ENCODE measurements at places on chromosomes 12 and 14.

GRCh38 chr12:15546102-15546701, 223.9 kb downstream of the PTPRO start:
- DNase-seq: no peak

DNA sequence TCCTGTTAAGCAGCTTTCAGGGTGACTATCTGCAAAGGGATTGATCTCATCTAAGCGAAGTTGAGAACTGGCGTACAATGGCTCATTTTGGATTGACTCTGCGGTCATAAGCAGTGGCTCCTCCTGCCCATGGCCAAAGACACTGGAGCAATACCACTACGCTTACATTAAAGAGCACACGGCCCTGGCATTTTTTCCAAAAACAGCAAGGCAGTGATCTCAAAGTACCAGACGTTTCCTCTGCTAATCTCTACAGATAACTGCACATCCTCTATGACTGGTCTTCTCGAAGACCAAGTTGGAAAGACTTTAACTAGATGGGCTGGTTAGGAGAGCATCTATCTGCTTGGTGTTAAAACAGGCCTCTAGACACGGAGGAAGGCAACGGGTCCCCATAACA, 2.7 kb downstream of the PITPNM2 start:
- no peak for DNase-seq

DNA sequence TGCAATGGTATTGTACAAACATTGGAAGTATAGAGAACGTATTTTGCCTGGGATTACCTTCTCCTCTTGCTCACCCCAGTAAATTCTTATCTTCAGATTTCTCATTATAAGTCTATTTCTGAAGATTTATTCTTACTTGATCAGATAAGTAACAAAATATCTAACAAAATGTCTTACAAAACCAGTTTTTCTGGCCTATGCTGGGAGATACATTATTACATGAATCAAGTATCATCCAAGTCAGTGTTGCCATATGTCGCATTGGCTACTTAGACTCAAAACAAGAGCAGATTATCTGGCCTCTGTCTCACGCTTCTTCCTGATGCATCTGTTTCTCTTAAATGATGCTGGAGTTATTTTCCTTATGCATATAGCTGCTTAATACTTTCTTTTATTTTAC, 408.5 kb downstream of the CCER1 start:
- no peak for DNase-seq

- DNase-seq: no peak
Observed at GRCh38 chr12:117790948-117791347, 177.8 kb downstream of the KSR2 start.

DNA sequence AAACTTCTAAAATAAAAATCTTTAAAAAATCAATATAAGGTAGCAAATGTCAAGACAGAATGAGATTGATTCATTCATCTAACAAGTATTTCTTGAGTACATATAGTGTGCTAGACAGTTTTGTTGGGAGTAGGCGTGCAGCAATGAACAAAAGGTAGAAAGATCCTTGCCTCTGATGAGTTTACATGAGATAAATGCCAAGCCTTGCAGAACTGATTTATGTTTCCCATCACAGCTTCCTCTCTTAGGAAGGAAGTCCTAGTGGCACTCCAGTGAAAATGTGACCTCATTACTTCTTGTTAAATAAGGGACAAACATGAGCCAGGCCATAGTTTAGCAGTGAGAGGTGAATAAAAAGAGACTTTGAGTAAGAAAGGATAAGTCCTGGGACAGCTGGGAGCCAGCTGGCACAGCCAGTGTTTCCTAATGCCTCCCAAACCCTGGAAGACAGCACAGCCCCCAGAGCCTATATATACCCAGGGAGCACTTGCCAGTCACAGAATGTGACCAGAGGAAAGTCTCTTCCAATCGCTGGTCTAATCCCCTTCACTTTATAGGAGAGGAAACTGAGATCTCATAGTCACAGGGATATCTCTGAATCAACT, 4.7 kb upstream of the COCH start:
- no peak for DNase-seq

- no peak for DNase-seq
Observed at GRCh38 chr12:115174920-115175319, 490.9 kb upstream of the TBX3 start.

DNA sequence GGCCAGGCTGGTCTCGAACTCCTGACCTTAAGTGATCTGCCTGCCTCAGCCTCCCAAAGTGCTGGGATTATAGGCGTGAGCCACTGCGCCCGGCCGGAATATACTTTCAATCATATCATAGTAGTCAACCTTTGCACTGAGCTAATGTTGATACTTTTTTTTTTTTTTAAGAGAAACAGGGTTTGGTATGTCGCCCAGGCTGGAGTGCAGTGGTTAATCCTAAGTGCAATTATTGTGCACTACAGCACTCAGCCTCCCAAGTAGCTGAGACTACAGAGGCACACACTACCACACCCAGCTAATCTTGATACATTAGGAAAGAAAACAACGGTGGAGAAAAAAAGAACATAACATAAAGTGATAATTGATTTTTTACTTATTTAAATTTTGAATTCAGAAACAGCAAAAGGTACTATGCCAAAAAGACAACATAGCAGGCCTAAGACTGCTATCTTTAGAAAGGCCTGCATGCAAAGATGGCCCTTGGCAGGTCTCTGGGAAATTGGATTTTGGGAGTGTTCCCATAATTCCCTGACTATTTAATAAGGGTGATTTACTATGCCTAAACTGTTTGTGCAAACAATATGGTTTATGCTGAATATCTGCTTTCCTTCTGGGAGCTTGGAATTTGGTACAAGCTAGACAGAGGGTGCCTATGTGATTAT, 15.5 kb downstream of the BTBD7 start:
- no peak for DNase-seq

DNA sequence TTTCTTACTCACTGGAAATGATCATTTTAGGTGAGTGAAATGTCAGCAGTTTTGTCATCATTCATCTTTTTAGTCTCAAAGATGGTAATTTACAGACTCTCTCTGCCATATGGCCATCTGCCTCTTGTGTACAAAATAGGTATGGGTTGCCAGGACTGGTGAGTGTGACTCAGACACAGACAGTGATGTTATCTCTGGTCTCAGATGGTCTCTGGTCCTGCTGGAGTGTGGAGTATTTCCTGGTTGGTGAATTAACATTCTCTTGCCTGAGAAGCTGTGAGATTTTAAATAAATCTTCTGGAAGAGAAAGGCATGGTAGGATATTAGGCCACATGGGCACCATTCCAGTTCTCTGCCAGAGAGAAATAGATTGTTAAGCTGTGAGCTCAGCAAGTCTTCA, 207.0 kb downstream of the ATP23 start:
- DNase-seq: no peak

- DNase-seq: no peak
Observed at GRCh38 chr12:46569826-46570439, 197.4 kb upstream of the SLC38A2 start.

DNA sequence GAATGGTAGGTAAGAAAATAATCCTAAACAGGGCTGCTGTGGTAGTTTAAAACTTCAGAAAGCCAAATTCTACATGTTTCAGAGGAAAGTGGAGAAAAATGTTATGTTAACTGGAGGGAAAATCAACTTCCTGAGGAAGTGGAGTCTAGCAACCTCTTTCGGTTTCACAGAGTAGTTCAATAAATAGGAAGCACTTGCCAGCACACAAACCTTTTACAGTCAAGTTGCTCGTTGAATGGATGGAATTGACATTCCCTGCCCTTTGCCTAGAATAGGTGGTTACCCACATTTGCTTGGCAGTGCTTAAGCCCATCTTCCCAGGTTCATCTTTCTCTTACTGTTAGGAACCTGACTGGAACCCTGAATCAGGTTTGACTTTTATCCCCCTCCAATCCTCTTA, 15.9 kb downstream of the ANKRD13A start:
- no peak for DNase-seq

DNA sequence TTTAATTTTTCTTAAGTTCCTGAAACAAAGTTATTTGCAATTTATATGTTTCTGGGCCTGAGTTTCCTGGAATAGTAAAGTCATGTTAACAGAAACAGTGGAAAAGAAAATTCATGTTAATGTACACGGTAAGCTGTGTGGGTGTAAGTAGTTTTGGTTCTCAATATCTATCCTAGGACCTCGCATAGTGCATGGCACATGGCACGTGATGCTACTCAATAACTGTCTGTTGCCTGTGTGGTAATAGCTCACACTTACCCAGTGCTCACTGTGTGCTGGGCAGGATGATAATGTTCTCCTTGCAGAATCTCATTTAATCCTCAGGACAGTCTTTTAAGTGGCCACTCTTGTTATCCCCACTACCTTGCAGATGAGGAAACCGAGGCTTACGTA, 100.7 kb downstream of the DUSP16 start:
- DNase-seq: no peak

GRCh38 chr12:101850199-101850598, 19.4 kb upstream of the GNPTAB start:
- no peak for DNase-seq

DNA sequence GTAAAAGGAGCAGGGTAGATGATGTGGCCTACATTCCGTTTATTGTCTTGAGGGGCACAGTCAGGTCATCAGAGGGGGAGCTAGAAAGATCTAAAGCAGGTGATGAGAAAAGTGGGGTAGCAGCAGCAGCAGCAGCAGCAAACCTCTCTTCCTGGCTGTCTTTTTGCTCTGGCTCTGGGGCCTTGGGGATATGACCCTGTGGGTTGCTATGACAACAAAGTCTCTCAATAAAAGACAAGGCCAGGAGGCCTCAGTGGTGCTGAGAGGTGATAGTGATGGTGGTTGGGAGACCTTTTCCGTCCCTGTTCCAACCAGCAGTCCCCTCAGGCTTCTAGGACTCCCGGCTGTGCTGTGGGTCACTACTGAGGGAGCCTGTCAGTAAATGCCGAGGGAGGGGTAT, 138.6 kb downstream of the SLC8A3 start:
- DNase-seq: no peak

- DNase-seq: no peak
Observed at GRCh38 chr12:78118036-78118435, 287.3 kb downstream of the NAV3 start.

- no peak for DNase-seq
Observed at GRCh38 chr14:81797315-81797714, 263.7 kb upstream of the SEL1L start.

GRCh38 chr12:62522984-62523383, 56.4 kb downstream of the MON2 start:
- DNase-seq: no peak

- no peak for DNase-seq
Observed at GRCh38 chr12:42145552-42146215, 1.0 kb upstream of the GXYLT1 start.

GRCh38 chr14:38442208-38442607, 186.3 kb upstream of the CLEC14A start:
- no peak for DNase-seq

- peak; percentile 46 for DNase-seq
Observed at GRCh38 chr14:66315548-66315947, 170.6 kb upstream of the CCDC196 start.

- DNase-seq: peak; percentile 58
Observed at GRCh38 chr14:49464885-49465284, 121.3 kb downstream of the RPS29 start.

GRCh38 chr12:122837306-122838265, 2.3 kb downstream of the HIP1R start:
- DNase-seq: no peak

DNA sequence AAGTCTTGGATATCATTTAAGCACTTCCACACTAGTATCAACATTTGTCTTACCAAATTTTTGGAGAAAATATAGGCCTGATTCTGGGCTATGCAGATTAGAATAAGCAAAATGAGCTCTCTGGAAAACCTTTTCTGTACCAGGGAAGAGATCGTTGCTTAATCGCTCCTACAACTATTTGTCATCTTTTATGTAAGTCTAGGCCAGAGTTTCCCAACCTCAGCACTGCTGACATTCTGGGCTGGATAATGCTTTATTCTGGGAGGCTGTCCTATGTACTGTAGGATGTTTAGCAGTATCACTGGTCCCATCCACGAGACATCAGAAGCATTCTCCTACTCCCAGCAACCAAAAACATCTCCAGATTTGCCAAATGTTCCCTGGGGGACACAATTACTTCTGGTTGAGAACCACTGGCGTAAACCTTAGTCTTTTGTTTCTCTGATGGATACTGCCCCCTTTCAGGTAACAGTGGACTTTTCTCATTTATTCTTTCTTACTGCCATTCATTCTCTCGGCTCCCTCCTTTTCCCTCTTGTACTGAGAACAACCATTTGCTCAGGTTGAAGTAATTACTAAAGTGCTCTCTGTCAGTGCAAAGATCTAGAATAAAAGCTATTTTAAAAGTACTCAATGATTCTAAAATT, 316.9 kb upstream of the E2F7 start:
- no peak for DNase-seq

DNA sequence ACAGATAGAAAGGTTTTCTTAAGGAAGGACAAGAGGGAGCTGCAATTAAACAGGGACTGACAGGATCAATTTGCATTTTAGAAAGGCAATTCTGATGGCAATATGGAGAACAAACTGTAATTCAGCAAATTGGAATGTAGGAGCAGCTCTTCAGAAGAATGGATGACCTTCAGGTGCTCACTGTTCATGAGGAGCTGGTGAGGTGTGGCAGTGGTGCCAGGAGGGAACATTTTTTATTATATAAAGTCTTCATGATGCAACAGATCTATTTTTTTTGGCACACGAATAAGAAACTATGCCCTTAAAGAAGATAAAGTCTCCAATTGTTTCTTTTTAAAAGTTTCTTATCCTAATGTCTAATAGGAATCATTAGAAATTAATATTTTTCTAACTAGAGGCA, 151.7 kb downstream of the SLC38A4 start:
- DNase-seq: no peak

- no peak for DNase-seq
Observed at GRCh38 chr14:72558721-72559120, 335.2 kb downstream of the DPF3 start.

- DNase-seq: no peak
Observed at GRCh38 chr14:96014176-96014575, 25.0 kb upstream of the C14orf132 start.

DNA sequence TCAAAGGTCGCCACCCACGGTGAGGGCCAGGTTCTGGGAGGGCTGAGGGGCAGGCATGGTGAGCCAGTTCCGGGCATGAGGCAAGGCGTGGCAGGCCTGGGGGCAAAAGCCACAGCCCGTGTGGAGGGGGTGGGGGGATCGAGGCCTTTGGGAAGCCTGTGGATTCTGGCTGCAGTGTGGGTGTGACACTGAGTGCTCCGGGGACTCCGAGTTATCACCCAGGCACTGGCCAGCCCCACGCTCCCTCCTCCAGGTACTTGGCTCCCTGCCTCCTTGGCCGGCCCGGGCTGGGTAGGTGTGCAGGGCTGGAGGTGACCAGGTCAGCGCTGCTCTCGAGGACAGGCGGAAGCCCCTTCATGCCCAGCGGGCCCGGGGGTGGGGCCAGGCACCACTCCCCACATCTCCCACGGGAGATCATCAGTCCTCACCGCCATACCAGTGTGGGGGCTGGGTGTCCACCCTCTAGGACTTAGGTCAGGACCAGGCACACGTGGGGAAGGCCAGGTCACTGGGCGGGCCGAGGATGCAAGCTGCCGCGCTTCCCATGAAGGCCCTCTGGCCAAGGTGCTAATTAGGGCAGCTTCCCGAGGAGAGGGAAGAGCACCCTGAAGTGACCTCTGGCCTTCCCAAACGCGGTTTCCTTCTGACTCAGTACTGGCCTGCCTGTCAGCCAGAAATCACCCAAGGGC, 34.1 kb upstream of the TDRD9 start:
- no peak for DNase-seq

GRCh38 chr14:78228702-78229327, 58.6 kb downstream of the NRXN3 start:
- DNase-seq: no peak

Data from H1 (cell line).